ENCODE measurements at places on chromosomes 3 and 15.

GRCh38 chr3:155244216-155244615, 49.3 kb downstream of the STRIT1 start:
- DNase-seq, result no peak

- DNase-seq, result no peak
These were observed 24.8 kb upstream of the RBMS3 start for GRCh38 chr3:29255854-29256696.

- DNase-seq, result no peak
These were observed 31.3 kb upstream of the BLM start for GRCh38 chr15:90685591-90686434.

- DNase-seq, result no peak
These were observed 136.3 kb downstream of the LRRC28 start for GRCh38 chr15:99387421-99388168.

DNA sequence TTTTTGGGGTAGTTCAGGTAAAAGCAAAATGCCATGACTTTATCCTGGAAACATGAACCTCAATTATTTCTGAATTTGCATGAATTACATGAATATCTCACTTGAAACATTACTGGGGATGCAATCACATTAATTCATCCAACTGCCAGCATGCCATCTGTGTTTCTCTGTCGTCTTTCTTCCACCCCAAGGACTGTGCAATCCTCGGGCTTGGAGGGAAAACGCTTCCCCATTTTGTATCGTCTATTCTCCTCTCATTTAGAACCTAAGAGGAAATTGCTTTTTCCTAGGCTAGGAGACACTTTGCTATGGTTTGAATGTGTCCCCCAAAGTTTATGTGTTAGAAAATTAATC, 109.4 kb downstream of the SQOR start:
- no peak for DNase-seq

DNA sequence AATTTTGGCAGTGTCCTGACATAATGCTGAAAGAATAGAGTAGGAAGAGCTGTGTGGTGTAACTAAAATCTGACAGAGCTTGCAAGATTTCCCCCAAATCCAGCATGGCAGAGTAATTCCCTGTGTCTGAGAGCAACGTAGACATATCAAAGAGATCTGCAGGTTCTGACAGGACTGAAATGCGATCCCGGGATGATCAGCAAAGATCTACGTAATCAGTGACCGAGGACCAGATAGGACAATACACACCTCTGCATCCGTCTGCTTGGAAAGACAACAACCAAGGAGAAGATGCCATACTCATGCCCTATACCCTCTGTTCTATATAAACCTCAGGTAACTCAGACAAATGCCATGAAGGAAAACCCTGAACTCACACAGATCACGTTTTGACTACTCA, 26.6 kb upstream of the SYNPR start:
- no peak for DNase-seq

DNA sequence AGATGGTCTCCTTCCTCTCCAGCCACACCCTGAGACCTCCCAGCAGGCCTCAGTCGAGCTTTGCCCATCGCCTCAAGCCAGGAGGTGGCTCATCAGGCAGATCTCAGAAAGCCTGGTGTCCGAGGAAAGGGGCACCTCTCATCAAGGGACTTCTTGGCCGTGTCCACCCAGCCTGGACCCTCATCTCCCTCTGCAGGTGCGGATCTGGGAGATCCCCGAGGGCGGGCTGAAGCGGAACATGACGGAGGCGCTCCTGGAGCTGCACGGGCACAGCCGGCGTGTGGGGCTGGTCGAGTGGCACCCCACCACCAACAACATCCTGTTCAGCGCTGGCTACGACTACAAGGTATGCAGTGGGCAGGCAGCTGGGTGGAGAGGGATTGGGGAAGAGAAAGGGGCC, 110.2 kb downstream of the ANP32A start:
- DNase-seq, result no peak

- no peak for DNase-seq
These were observed 29.8 kb upstream of the PLA2G4E start for GRCh38 chr15:42050484-42051255.

GRCh38 chr15:60179786-60180391, 175.8 kb downstream of the FOXB1 start:
- DNase-seq, result peak; percentile 28

DNA sequence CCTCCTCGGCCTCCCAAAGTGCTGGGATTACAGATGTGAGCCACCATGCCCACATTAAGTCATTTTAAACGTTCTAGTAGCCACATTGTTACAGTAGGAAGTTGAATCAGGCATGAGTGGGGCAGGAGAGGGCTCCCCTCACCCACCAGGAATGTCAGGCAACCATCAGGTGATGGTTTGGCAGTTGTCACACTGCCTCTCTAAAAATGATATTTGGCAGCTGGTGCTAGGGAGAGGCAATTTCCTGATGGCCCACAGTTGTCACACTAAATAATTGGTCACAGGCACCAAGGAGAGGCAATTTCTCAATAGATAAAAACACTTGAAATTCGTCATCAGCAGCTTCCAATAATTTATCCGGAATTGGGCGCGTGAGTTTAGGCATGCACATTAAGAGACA, 79.2 kb upstream of the ABHD2 start:
- DNase-seq, result no peak

DNA sequence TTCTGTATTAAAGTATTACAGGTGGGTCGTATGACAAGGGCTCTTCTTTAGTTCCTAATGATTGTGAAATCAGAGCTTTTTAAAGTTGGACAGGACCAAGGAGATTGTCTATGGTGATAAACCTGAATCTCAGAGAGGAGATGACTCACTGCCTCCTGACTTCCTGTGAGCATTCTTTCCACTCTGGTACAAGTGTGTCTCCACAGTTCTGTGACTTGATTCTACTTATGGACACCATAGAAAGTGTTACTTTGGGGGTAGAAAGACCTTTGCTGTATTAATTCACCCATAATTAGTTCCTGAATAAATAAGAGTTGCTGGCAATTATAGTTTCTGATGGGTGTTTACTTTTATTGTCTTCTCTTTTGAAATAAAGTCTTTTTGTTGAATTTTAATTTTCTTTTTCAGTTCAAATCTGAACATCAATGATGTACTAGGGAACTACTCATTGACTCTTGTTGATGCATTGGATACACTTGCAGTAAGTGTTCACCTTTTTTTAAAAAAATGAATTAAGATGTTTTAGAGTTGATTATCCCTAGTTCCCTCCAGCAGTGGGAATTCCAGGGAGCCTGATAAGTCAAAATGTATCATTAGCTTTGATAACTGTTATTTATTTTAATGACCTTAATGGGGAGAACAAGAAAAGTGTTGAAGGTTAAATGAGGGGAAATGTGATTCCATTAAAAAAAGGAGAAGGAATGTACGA, 7.4 kb downstream of the EDEM1 start:
- no peak for DNase-seq

DNA sequence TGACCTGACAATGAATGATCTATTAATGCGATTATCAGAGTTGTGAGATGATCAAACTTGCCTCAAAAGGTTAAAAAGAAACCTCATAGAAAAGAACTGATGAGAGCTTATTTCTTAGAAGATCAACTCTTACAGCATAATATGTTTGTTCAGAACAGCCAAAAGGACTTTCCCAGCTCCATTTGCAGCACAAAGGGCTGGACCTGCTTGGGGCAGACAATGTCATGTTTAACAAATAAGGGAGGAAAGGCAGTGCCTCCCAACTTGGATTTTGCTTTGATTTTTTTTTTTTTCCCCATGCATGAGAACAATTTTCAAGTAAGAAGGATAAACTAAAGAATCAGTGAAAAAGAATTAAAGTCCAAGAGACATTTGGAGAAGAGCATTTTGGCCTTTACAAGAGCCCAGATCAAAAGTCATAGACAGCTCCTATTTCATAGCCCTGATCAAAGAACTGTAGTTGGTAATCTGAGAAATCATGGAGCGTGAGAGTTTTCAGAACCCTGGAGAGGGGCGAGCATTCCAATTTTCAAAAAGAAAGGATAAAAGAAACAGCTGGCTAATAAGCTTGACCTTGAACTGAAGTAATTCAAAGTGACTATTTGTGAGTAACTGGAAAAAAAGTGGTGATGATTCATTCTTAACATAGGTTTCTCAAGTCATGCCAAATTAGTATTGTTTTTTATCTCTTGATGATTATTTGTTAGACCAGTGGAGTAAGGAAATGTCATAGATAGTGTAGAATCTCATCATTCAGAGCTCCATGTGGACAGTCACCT, 136.0 kb upstream of the CFAP20DC start:
- no peak for DNase-seq

- DNase-seq, result no peak
These were observed 312.1 kb downstream of the SLC9A9 start for GRCh38 chr3:143535994-143536784.

DNA sequence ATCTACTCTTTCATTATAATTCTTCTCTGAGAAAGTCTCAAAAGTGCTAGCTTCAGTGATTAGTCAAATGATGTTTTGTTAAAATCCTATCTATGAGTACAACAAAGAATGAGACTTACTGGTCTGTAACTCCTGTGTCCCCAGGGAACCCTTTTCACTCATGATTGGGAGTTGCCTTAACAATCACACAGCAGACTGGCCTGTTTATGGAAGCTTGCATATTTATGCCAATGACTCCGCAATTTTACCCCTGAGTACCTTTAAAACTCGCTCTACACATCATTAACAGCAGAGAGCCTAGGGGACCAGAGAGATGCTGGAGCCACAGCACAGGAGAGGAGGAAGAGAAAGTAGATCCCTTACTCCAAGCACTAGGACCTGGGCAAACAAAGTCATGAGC, 628.1 kb downstream of the IGSF11 start:
- no peak for DNase-seq

GRCh38 chr3:67375976-67376375, 278.4 kb downstream of the SUCLG2 start:
- DNase-seq, result no peak

DNA sequence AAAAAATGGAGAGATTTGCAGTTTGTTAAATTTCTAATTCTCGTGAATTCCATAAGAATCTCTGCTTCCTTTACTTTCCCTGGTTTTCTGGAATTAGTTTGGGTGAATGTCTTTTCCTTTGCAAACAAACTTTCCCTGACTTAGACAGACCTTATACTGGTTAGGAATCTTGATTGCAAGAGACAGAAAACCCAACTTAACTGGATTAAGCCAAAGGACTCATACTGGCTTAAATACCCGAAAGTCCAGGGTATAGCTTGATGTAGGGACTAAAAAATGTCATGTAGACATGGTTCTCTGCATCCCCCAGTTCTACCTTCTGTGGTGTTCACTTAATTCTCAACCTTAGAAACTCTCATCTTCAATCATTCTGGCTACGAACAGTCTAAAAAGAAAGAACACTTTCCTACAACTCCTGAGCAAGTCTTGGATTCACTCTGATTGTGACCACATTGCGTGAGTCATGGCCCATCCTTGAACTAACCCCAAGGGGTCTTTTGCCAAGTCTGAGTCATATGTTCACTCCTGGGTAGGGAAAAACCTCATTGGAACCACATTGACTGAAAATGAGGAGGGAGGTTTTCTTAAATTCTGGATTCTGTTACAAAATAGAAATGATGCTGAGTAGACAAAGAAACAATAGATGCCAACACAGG, 136.0 kb upstream of the DAZL start:
- peak; percentile 61 for DNase-seq

DNA sequence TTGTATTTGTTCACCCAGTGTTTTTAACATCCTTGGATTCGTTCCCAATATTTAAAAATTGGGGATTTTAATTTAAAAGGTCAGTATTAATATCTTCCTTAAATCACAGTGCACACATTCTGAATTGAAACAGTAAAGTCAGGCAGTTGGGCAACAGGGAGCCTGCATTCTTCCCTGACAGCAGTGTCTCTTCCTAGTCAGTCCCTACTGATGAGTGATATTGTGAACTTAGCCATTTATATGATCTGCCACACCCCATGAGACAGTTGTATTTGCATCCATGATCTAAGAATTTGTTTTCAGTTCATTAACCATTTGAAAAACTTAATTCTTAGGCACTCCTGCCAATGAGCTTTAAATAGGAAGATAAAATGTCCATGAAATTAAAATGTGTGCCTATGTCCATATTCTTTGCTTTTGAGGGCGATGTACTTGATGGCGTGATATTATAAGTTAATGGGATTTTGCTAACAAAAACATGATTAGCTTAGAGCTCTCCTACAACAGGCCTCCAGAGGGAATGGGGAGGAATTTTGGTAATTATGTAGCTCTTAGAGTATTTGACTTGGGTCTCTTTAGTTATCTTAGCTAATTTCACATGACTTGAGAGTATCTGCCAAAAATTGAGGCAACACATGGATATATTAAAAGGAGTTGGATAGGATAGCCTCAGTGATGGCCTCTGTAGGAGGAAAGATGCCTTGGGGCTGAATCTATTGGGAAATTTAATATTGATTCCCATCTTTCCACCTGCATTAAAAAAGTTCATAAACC, 219.3 kb downstream of the PTPRG start:
- no peak for DNase-seq

DNA sequence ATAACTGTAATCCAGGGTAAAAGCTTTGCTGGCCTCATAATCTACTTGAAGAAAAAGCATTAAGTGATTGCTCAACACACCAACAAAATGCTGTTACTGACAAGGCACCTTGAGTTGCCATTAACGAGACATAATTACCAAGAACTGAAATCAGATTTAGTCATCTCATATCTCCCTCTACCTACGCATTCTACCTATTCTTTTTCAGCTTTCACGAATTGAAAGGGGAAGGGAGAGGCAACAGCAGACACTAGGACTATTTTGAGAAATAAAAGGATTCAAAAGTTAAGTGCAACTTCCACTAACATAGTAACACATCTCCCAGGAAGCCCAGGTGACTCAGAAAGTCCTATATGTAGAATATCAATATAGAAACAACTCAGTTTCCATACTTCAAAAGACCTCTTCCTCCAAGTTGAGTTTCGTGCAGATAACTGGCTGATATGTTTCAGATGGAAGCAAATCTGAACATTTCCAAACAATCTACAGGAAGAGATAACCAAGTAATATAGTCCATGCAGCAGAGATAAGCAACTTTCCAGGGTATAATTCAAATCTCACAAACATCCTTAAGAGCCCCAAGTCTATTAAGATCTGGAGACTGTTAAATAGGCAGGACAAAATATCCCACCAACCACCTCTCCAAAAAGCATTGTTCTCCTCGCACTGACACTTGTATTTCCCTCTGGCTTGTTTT, 1.9 kb downstream of the OSBPL10 start:
- DNase-seq, result no peak

DNA sequence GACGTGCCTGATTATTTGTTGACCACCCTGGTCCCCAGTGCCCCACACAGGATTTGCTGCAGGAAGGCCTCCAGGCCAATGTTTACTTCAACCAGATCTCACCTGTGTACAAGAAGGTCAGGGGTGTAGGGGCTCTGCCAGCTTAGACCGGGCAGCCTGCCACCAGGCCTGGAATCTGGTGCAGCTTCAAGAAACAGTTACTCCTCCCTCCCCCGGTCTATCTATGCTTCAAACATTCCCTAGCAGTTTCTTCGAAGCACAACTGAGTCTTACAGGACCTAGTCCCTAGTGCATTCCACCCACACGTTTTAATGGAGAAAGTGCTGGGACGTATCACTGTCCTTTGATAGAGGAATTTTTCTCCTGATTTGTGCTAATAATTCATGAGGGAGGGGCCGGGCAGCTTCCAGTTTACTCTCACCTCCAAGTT, 8.0 kb downstream of the SH3BP5 start:
- no peak for DNase-seq
